ENCODE measurements at places on chromosomes 1 and 21. TPM values are rescaled to one million over a fixed set of nuclear protein-coding genes. Genes with fewer than 3 reads are reported as not detected.

The CLCA4 gene
- not detected for total RNA-seq

The CLIC6 gene
- 0.09 TPM for total RNA-seq

The ZNF124 gene
- 4.7 TPM for total RNA-seq

The RBP7 gene
- 5.6 TPM for total RNA-seq
